Progenitor cell of endocrine pancreas (in vitro differentiated cells): ENCODE measurements at places on chromosomes 2 and 18.

- DNase-seq, result no peak
Measured at GRCh38 chr2:184041077-184041476, 557.3 kb upstream of the ZNF804A start.

- DNase-seq, result no peak
Measured at GRCh38 chr18:55100817-55101457, 141.7 kb upstream of the CCDC68 start.

GRCh38 chr2:230660294-230661060 is 52.2 kb upstream of the CAB39 start:
- DNase-seq, result no peak

- DNase-seq, result no peak
Measured at GRCh38 chr2:100990650-100991403, 11.3 kb upstream of the RPL31 start.

GRCh38 chr2:173999272-173999671 is 34.1 kb upstream of the SP3 start:
- DNase-seq, result no peak

GRCh38 chr18:12477606-12478005 is 69.9 kb downstream of the PRELID3A start:
- DNase-seq, result no peak

DNA sequence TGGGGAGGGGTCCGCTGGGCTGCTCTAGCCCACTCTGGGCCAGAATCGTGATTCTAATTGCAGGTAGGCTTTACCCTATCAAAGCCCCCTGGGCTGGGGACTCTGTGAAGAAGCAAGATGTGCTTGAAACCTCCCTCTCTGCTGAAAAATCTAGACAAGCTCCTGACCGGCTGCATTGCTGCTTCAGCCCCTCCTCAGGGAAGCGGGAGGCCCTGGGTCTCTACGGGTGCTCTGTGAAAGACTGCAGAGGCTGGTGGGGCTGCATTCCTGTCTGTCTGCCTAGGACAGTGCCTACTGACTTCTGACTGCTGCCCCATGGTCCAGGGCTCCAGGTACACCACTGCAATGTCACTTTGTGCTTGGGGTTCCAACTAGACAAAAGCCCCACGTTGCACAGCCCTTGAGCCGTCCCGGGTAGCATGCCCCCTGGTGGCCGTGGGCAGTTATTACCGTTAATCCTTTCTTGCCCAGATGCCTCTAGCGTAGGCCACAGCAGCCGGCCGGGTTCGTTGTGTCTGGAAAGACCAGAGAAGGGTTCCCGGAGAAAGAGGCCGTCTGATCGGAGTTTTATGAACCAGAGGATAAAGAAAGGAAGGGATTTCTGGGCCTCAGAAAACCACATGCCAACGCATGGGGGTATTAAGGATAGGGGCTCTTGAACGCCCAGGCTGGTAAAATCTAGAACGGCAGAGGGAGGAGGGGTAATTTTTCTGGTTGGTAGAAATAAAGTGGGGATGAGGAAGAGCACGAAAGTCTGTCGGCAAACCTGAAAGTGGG is 15.9 kb upstream of the C1QL2 start:
- peak; percentile 53 for DNase-seq
